ENCODE measurements at places on chromosomes 1 and 21. TPM values are rescaled to one million over a fixed set of nuclear protein-coding genes. Genes with fewer than 3 reads are reported as not detected.

GRCh38 chr1:61326713-61327112 is 244.4 kb downstream of the NFIA start:
- no peak for DNase-seq

The APOBEC4 gene
- total RNA-seq, result not detected

- DNase-seq, result no peak
Measured at GRCh38 chr1:66699213-66699612, 53.0 kb upstream of the DYNLT5 start.

DNA sequence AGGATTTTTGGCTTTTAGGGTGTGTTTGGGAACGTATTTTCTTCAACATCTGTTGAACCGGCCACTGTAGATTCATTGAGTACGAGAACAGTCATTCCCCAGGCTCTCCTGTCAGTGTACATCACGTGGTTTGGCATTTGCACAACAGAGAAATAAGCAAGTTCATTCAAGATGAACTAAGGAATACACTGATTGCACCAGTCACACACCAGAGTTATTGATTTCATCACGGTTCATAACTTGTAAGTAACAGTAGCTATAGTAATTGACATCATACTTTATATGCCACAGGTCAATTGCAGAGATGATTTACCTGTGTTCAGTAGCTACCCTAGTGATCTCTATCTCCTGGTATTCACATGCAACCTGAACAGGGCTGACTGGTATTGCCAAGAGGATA is 90.7 kb upstream of the ETS2 start:
- no peak for DNase-seq

The GJA4 gene
- total RNA-seq, result not detected

GRCh38 chr1:20165522-20165951 is 20.4 kb upstream of the UBXN10 start:
- no peak for DNase-seq

DNA sequence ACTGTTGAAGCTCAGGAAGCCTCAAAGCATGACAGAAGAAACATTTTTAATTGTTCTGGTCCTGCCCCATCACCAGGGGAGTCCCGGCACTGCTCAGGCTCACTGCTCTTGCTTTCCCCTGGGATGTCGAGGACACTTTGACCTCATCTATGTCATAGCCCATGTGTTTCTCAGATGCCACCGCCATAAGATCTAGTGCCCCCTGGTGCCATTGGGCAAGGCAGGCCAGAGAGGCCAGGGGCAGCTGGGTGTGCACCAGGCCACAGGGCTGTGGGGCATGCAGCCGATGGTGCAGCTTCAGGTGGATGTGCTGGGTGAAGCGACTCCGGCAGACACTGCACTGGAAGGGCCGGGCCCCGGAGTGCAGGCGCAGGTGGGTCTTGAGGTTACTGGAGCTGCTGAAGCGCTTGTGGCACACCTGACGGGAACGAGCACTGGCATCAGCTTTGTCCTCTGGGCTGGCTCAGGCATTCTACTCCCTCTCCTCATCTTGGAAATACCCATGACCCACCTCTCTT is 7.7 kb upstream of the CRYBG2 start:
- no peak for DNase-seq

GRCh38 chr1:121516234-121516967 is 331.6 kb downstream of the SRGAP2C start:
- DNase-seq, result peak; percentile 33

DNA sequence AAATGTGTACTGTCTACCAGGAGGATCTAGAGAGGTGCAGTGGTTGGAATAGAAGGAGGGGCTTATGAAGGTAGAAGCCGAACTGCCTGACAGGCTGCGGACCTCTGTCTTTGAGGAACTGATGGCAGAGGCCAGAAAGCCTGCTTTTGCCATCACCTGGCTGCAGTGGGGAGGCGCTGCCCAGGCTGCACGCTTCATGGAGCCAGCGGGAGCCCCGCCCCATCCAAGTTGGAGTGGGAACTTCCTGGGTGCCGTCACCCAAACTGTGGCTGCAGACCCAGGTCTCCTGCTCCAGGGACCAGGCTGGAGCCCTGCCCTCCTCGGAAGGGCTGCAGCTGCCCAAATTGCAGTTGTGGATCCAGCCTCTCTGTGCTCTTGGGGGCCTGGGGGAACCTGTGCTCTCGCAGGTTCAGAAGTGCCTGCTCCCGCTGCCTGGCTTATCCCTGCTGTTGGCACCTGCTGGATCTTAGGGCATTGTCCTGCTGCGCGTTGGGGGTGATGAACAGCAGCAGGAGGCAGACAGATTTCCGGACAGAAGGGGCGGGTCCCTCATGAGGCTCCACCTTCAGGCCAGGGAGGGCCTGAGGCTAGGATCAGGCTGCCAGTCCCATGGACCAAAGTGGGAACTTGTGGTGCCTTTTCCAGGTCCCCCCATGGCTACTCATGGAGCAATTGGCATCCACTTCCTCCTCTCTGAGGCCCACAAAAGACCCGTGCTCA is 118.0 kb upstream of the PLPPR4 start:
- no peak for DNase-seq

The PEA15 gene
- total RNA-seq, result 77.4 TPM

The RGS18 gene
- 0.15 TPM for total RNA-seq

The RBM11 gene
- 1.9 TPM for total RNA-seq

The RNU1-1 gene
- total RNA-seq, result 1,300 TPM

The LCE1C gene
- not detected for total RNA-seq

The KCNN3 gene
- total RNA-seq, result 0.18 TPM

DNA sequence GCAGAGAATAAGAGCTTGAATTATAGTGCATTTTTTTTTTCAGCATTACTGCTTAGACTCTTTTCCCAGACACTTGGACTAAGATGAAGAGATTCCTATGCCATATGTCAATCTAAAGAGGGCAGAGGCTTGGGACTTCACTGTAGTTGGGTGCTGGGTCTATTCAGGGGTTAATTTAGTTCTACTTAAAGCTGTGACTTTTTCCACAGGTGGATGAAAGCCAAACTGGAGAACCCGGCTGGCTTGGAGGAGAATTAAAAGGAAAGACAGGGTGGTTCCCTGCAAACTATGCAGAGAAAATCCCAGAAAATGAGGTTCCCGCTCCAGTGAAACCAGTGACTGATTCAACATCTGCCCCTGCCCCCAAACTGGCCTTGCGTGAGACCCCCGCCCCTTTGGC is 104.8 kb downstream of the ATP5PO start:
- no peak for DNase-seq
